K562 (cell line): ENCODE measurements at places on chromosomes 1 and 21. TPM values are rescaled to one million over a fixed set of nuclear protein-coding genes. Genes with fewer than 3 reads are reported as not detected.

Gene NEXN
- total RNA-seq, result 0.60 and 0.92 TPM in 2 replicates

Gene KCNK1
- total RNA-seq, result 9.4 and 9.8 TPM in 2 replicates

DNA sequence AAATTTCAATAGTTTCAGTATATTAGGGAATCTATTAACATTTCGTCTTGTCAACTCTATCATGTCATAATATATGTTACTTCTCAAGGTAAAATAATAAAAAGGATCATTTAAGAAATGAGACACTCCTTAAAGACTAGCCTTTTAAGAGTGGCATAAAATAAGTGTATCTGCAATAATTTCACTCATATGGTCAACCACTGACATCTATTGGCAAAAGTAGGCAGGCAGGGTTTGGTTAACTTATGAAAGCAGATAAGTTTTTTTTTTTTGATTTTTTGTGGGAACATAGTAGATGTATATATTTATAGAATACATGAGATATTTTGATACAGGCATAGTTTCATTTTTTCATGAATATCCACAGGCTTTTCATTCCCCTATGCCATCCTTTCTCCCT is 5.5 kb upstream of the RGS21 start:
- no peaks in the 10 kb centered on the region for H3K4me1 ChIP-seq
- DNase-seq, result peak; percentile 56
- no peaks in the 10 kb centered on the region for H3K36me3 ChIP-seq

DNA sequence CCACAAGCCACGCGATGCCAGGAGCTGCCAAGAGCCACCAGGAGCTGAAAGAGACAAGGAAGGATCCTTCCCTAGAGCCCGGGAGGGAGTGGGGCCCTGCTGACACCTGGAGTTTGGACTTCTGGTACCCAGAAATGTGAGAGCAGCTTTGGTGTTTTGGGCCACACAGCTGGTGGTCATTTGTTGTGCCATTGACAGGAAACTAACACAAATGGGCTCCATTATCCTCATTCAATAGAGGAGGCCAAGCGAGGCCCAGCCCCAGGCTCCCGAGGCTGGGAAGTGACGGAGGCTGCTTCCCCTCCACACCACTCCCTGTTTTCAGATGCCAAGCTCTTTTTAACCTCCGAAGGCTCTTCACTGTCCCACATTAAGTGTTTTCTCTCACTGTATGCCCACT is 25.5 kb downstream of the DHRS3 start:
- H3K27ac ChIP-seq, result no peak overlapping the region
- H3K36me3 ChIP-seq, result peaks cover 65% of the 10 kb centered on the region; the same call in 2 of the 3 replicates
- no peak overlapping the region for H3K4me3 ChIP-seq
- H3K4me1 ChIP-seq, result peaks cover 6% of the 10 kb centered on the region; the same call in 2 of the 3 replicates

DNA sequence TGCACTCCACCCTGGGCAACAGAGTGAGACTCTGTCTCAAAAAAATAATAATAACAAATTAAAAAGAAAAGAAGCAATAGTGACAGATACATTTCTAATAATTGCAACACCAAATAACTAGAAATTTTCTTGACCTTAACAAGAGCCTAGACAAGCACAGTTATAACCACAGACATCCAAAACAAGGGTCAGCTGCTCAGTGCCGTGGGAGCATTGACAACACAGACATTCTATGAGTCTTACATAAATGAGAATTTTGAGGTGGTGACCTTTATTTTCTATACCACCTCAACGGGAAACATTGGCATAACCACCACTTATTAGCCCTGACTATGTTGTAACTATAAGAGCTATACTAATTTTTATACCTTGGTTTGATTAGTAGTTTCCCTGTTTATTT is 156.1 kb downstream of the NR5A2 start:
- H3K4me3 ChIP-seq, result no peak overlapping the region
- no peaks in the 10 kb centered on the region for H3K36me3 ChIP-seq
- H3K27me3 ChIP-seq, result no peaks in the 10 kb centered on the region
- H3K4me1 ChIP-seq, result no peaks in the 10 kb centered on the region
- no peak overlapping the region for H3K27ac ChIP-seq

GRCh38 chr1:218752126-218752525 is 407.0 kb downstream of the TGFB2 start:
- H3K4me1 ChIP-seq, result no peaks in the 10 kb centered on the region
- no peak overlapping the region for H3K27ac ChIP-seq
- DNase-seq, result no peak
- H3K27me3 ChIP-seq, result no peaks in the 10 kb centered on the region
- no peak overlapping the region for H3K4me3 ChIP-seq

- H3K27me3 ChIP-seq, result peaks cover 68% of the 10 kb centered on the region
- DNase-seq, result no peak
- no peak overlapping the region for H3K27ac ChIP-seq
- no peak overlapping the region for H3K4me3 ChIP-seq
- peaks cover 36% of the 10 kb centered on the region; the same call in 1 of the 2 replicates for H3K4me1 ChIP-seq
These were observed 43.9 kb upstream of the POFUT2 start for GRCh38 chr21:45331531-45332147.
